ACHN (cell line): ENCODE measurements at places on chromosomes 11 and 22.

GRCh38 chr11:75351791-75352587 is 528 bp upstream of the ARRB1 start:
- no peak for DNase-seq

DNA sequence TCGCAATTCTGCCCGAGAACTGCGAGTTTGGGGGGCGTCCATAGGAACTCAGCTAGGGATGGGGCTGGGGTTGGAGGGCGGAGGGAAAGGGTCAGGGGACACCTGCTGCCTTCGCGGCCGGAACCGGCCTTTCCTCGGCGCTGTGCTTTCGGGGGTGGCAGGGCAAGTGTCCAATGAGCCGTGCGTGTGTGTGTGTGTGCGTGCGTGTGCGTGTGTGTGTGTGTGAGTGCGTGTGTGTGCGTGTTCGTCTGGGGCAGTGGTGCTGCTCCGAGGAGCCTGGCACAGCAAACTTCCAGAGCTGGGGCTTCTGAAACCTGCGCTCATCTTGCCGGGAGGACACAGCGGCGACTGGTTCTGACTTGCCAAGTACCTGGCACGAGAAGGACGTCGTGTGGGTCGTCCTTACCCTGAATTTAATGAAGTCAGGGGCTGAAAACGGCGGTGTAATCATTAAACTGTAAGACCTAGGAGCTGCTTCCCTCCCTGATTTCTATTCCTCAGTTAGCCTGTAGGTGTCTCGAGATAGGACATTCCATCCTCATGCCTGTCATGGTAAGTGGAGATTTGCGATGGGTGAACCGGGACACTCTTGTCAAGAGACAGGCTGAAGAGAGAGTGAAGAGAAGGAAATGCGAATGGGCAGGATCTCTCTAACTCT is 27.0 kb upstream of the AMOTL1 start:
- DNase-seq, result peak; percentile 67

- no peak for DNase-seq
Observed at GRCh38 chr22:42758931-42759629, 38.4 kb upstream of the A4GALT start.

DNA sequence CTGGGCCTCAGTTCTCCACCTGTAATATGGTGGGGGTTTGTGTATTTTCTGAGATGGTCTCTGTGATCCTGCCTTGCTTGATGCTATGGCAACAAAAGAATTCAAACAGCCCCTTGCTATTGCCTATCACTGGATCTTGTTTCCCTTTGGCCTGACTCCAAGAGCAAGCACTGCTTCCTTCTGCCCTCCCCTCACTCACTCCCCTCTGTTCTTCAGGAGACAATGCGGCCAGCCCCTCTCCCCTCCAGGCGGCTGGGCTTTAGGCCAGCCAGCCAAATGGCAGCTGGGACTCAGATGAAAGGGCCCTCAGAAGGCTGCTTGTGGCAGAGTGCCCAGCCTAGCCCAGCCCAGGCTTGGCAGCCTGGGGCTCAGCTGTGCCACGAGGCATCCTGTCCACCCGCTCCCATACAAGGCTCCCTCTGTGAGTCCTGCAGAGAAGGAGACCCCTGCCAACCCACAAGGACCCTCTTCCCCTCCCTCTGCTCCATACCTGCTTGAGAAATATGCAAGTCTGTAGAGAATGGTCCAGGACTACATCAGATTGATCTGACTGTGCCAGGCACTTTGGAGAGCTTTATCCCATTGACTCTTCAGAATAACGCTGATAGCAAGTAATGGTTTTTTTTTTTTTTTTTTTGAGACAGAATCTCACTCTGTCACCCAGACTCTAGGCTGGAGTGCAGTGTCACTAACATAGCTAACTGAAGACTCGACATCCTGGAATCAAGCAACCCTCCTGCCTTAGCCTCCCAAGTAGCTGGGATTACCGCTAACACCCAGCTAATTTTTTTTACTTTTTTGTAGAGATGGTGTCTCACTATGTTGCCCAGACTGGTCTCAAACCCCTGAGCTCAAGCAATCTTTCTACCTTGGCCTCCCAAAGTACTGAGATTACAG is 7.6 kb upstream of the KCTD14 start:
- no peak for DNase-seq

DNA sequence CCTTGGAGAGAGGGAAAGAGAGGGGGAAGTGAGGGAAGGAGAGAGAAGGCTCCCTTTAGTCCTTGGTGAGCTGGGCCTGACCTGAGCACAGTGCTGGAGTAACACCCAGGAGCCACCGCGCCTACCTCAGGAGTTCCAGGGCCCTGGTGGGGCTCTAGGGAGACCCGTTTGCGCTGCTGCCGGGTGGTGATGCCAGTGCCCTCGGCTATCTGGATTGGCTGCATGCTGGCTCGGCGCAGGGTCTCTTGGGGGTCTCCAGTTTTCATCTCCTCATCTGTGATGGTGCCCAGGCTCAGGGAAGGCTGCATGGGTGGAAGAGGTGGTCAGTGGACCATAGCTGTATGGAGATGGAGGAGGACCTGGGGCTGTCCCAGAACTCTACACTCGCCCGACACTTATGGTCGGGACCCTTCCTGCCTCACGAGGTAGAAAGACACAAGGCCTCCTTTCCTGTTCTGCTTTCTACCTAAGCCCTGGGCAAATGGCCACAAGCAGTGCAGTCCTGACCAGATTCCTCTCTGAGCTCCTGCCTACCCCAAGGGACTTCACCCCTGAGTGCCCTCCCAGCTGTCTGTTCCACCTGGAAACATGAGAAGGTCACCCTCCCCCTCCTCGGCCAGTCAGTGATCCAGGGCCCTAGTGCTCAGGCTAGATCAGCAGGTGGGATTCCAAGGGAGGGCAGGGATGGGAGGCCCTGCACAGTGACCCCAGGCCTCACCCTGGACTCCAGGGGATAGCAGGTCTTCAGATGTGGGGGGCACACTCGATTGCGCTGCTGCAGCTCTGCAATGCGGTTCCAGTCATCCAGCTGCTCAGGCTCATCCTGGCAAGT is 6.0 kb downstream of the IL18BP start:
- DNase-seq, result no peak

DNA sequence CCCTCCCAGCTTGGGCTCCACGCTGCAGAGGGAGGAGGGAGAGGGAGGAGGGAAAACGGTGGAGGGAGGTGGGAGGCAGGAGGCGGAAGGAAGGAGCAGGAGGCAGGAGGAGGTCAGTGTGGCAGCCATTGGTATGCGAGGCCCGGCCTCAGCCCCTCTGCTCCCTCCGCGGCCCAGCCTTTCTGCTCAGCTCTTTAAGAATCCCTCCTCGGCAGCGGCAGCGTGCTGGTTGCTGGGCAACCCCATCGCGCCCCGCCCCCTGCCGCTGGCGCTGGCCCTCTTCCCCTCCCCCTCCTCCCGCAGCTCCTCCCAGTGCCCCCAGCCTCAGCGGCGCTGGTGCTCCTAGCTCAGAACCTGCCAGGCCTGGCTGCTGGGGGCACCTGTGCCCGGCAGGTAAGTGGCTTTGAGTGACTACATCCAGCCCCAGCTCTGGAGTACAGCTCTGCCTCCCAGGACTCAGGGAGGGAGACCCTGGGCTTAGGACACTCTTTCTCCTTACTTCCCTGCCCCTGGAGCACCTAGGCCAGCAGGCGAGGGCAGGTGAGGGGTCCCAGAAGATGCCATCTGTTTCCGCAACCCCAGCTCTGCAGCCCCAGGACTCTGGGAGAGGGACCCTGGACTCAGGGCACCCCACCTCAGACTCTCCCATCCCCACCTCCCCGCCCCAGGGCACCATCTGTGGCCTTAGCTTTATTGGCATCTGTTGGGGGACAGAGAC is 7.2 kb upstream of the FLRT1 start:
- DNase-seq, result no peak

DNA sequence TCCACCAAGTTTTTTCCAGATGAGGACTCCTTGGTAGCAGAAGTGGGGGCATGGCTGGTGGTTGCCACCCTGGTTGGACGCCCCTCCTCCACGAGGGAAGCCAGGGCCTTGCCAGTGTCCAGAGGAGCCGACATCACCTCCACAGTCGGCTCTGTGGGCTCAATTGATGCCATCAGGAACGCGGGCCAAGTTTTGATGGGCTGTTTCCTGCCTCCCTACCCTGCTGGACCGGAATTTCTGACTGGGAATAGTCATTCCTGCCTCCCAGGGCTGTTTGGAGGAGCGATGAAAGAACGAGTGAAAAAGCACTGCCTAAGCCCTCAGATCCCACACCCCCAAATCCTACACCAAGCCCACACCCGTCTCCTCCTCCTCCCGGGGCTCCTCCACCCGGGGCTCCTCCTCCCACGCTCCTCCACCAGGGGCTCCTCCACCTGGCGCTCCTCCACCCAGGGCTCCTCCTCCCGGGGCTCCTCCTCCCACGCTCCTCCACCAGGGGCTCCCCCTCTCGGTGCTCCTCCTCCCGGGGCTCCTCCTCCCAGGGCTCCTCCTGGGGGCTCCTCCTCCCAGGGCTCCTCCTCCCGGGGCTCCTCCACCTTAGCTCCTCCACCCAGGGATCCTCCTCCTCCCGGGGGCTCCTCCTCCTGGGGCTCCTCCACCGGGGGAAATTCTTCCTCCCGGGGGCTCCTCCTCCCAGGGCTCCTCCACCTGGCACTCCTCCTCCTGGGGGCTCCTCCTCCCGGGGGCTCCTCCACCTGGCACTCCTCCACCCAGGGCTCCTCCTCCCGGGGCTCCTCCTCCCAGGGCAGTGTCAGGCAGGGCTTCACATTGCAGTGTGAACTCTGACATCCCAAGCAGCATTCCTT is 10.0 kb upstream of the PRR5 start:
- no peak for DNase-seq

GRCh38 chr11:20126724-20127123 is 33.6 kb downstream of the DBX1 start:
- no peak for DNase-seq

- no peak for DNase-seq
Observed at GRCh38 chr11:65188486-65188885, 6.8 kb downstream of the CAPN1 start.

DNA sequence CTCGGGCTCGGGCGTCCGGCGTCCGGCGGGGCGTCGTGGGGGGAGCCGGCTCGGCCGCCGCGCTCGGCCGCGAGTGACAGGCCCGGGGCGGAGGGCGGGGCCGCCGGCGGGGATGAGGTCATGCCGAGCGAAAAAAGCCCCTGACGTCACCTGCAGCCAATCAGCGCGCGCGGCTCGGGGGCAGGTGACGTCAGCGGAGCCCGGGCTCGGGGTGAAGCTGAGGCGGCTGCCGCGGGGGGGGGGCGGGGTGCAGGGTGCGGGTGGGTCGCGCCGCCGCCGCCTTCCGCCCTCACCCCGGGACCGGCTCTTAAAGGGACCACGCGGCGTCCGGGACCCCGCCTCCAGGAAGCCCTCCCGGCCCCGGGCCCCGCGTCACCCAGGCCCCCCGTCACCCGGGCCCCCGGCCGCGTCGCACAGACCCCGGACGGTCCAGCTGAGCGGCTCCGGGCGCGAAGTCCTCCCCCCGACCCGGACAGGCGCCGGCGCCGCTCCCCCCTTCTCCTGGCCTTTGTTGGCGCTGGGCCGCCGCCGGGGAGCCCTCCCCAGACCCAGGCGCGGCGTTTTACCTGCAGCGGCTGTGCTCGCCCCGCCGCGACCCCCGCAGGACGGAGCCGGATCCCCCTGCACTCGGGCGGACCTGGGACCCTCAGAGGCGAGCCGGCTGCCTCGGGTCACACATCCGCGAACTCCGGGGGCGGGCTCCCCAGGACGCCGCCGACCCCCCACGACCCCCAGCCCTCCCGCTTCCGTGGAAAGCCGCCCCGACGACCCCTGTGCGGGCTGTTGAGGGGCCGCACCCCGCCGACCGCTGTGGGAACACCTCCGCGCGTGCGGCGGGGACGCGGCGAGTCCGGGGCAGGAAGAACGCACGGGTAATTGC is at the start of gene DUSP8:
TSS of gene DUSP8 (minus strand) at position 75 of the 880 bp plus-strand sequence. CDS start 6,445 bp downstream, outside the sequence.
- peak; percentile 83 for DNase-seq

- DNase-seq, result no peak
Observed at GRCh38 chr11:85088286-85088685, 538.9 kb downstream of the DLG2 start.

GRCh38 chr11:23632293-23632692 is 772.0 kb upstream of the CCDC179 start:
- no peak for DNase-seq

- DNase-seq, result peak; percentile 50
Observed at GRCh38 chr11:61297746-61298145, 2.6 kb upstream of the VWCE start.

DNA sequence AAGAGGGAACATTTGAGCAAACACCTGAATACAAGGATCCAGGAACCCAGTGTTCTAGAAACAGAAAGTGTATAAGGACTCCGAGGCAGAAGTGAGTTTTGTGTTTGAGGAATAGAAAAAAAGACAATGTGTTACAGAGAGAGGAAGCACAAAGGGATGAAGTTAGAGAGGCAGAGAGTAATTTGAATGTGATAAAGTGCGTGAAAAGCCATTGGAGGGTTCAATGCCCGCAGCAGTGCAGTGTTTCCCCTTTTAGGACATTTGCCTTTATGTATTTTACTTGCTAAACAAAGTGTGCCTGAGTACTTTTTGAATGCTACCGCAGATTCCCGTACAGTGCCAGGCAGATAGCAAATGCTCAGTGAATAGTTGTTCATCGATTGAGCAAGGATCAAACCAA is 508.5 kb downstream of the RAB38 start:
- DNase-seq, result no peak

GRCh38 chr11:129861702-129862522 is 33.5 kb downstream of the NFRKB start:
- DNase-seq, result peak; percentile 94

DNA sequence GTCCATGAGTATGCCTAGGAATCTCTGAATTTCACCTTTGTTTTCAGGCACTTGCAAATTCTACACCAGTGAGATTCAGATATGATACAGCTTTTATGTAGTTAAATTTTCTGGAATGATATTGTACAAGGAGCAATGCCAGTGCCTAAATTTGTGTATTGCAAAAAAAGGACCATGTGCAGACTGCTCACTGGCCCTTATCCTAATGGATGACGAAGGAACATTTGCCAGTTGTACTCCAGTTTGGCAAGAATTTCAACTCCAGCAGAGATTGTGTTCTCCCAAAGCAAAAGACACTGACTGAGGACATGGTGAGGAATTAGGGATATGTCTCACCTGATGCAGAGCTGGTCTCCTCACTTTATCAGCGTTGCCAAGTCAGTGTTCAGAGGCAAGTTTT is 8.6 kb downstream of the NAT10 start:
- no peak for DNase-seq

DNA sequence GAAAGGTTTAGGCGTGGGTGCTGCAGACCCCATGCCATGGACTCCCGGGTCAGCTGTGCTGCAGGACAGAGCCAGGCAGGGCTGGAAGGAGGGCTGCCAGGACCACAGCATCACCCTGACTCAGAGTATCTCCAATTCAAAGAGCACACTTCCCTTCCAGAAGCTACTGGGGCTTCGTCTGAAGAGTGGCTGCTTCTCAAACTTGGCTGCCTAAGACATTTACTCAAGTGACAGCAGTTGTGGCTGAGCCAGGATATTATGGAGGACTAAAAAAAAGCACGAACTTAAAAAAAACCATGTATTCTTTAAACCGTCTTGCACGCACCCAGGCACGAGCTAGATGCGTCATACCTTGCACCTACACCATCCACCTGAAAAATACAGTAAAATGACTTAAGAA is 13.0 kb upstream of the BID start:
- no peak for DNase-seq

DNA sequence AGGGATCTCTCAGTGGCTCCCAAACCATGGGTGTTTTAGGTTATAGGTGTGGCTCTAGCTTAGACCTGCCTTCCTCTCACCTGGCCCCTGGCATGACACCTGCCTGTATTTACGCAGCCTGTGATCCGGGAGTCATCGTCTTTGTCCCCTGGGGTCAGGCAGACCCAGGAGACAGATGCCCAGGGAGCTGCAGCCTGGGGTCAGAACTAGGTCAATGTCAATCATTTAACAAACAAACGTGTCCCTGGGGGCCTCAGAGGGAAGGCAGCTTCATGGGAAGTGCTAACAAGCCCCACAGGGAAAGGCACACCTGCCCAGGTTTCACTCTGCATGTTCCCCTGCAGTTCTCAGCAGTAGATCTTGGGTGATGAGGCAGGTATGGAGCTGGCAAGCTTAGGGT is 12.0 kb downstream of the BACE1-AS start:
- no peak for DNase-seq

GRCh38 chr22:46234969-46235368 is 15.1 kb downstream of the CDPF1 start:
- DNase-seq, result no peak
